Activated T-helper 1 cell treated with Interleukin-2 at 50 U/mL for 16 hours (primary cell): ENCODE measurements at places on chromosomes 5 and 9.

DNA sequence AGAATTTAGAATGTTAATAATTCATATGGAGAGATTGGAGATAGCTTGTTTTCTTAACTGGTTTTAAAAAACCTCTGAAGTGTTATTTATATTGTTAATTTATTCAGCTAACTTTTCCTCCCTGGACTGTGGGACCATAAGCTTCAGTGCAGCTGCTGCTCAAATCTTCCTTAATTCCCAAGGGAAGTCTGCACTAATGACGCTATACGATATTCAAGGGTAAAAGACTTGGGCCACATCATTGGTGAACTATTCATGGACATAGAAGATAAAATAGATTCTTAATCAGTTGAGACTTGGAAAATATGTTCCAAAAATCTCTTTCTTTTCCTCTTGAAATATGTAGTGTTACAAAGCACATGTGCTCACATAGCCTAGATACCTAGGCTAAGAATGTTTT is 31.1 kb upstream of the GAS1 start:
- DNase-seq, result no peak

GRCh38 chr5:178373711-178374110 is 141.1 kb upstream of the PHYKPL start:
- no peak for DNase-seq

GRCh38 chr5:115892021-115892420 is 50.3 kb downstream of the AP3S1 start:
- no peak for DNase-seq

DNA sequence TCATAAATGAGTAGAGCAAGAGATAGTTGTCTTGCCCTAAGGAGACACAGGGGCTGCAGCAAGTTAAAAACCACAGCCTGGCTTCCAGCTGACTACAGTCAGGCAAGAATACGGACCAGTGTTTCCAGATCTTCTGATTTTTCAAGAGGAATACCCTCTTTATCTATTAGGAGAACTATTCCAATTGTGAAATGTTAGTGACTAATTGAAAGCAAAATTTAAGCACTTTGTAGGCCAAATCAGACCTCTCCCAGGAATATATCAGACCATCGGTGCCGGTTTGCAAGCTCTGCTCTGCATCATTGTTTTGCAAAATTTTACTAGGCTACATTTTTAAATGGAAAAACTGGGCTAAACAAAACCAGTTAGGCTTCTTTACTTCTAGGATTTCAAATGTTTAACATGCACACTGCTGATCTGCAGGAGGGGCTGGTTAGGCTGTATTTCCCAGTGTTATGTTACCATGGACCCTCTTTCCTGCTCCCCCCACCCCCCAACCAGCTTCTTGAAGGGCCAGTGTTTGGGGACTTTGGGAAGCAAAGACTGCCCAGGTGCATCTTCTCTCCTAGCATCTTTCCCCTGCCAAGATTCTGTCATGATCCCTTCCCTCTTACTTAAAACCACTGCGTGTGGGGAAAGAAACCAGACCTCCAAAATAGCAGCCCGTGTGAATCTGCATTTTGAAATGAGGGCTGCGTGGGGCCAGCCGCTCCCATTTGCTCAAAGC is 1.1 kb upstream of the ARSI start:
- no peak for DNase-seq

DNA sequence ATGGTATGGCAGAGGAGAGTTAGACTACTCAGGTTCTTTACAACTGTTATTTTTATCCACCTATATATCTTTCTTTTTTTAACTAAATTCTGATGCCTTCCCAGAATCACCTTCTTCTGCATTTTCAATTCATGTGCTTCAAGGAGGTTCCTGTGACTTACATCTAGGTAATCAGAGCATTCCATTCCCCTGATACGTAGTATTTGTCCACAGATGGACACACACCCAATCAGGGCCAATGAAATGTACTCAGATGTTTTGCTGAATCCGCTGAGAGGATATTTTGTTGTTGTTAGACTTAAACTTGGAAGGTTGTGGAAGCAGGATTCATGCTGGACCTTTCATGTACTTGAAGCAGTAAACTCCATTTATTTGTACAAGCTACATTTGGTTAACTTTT is 159.4 kb upstream of the FER start:
- no peak for DNase-seq

DNA sequence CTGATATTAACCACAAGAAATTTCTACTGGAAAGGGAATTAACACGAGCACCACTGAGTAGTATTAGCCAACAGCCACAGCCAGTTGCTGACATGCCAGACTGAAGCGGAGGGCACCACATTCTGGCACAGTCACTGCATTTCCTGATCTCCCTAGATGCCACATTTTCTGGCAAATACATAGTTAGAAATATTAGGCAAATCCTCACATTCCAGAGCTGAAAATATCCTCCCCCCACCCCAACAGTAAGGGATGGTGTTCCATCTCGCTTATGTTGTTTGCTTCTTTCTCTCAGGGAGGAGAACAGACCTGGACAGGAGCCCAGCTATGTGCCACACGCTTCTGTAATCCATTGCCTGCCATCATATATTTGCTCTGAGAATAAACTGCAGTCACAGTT is 32.8 kb upstream of the MCTP1 start:
- no peak for DNase-seq

DNA sequence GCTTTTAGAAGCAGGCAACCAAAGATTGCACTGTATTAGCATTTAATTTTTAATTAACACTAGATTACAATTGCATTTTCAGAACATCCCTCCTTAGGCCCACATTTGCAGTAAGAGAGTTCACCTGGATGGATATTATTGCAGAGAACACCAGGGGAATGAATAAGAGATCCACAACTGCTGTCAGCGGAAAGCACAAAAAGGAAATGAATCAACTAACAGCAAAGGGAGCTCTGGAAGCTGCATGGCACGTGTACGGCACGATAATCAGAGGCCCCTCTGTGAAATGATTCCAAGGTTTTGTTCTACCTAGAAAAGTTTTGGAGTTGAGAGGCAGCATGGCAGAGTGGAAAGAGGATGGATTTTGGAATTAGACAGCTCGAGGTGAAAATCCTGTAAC is 361.2 kb upstream of the C9orf72 start:
- no peak for DNase-seq

- no peak for DNase-seq
Measured at GRCh38 chr5:152505442-152506042, 100.5 kb upstream of the NMUR2 start.

GRCh38 chr9:95634536-95634935 is 117.8 kb upstream of the PTCH1 start:
- no peak for DNase-seq

DNA sequence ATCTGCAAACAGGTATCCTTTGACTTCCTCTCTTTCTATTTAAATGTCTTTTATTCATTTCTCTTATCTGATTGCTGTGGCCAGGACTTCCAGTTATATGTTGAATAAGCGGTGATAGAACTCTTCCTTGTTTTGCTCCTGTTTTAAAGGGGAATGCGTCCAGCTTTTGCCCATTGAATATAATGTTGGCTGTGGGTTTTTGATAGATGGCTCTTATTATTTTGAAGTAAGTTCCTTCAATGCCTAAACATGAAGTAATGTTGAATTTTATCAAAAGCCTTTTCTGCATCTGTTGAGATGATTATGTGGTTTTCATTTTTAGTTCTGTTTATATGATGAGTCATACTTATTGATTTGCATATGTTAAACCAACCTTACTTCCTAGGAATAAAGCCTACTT is 300.5 kb upstream of the CTNND2 start:
- no peak for DNase-seq

DNA sequence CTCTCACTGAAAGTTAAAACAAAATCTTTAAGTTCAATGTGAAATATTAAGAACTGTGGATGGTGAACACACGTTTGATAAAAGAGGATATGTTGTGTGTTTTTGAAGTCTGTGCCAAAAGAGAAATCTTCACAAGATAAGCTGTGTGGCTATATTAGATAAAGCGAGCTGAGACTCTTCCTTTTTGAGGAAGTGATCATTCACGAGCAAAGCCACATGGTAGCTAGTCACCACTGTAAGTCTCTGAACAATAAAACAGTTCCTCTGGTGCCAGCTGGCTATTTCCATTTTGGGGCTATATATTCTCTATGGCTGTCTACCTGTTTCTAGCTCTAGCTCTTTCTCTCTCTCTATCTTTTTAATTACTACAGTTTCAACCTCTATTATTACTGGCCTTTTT is 1849.2 kb upstream of the C9orf72 start:
- no peak for DNase-seq

DNA sequence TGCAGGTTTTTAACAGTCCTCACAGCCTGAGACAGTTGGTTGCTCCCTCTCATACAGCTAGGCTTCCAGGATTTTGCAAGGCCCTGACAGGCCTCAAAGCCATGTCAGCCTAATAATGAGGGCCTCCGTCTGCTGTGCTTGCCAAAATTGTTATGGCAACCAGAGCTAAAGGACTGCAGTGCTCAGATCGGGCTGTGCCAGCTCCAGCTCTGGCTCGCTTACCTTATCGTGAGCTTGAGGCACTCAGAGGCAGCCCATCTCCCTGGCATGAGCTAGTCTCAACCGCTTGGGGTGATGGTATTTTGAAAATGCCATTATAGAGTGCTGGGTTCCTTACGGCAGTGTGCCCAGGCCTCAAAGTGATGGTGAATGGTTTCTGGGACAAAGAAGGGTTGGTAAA is 8.4 kb downstream of the MTAP start:
- no peak for DNase-seq

DNA sequence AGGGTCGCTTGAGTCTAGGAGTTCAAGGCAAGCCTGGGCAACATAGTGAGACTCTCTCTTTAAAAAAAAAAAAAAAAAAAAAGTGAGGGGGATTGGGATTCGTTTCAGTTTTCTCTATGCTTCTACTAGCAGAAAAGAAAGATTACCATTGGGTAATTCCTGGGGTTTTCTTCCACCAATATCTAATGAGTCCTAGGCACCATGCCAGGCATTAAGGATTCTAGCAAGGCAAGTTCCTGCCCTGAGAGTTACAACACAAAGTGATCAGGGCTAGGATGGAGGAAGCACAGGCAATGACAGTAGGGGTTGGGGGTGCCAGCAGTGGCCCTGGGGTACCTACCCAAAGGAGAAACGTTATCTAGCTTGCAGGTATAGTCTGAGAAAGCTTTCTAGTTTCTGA is 90.8 kb downstream of the PCDH1 start:
- no peak for DNase-seq

DNA sequence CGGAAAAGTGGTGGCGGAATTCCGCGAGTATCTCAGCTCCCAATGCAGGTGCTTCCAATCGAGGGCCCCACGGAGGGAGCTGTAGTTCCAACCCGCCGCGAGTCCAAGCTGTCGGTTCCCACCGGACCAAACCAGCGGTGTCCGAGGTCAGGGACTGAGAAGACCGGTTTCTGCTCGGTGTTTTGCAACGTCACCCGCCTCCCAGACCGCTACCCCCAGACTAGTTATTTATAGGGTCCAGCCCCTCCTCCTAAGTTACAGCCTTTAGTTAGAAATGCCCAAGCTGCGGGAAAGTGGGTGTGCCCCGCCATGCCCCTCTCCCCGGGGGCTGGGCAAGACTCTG is 677 bp upstream of the MYORG start:
- no peak for DNase-seq

GRCh38 chr5:7779019-7780005 is 71.6 kb downstream of the CFAP90 start:
- no peak for DNase-seq

GRCh38 chr5:176614805-176615478 is 5.0 kb upstream of the GPRIN1 start:
- no peak for DNase-seq

DNA sequence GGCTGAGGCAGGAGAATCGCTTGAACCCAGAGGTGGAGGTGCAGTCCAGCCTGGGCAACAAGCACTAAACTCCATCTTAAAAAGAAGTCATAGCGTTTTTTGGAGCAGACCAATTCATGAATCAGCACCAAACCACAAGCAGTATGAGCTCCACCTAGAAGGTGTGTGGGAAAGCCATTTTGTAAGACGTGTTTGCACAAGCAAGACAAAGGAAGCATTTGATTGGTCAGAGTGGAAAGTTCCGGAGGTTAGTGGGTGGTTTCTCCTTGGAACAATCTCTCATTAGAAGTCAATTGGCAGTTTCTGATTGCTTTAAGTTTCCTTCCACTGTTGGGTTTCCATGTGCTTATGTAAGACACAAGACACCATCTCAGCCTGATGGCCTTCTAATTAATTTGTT is 5.0 kb downstream of the SRD5A1 start:
- DNase-seq, result no peak

DNA sequence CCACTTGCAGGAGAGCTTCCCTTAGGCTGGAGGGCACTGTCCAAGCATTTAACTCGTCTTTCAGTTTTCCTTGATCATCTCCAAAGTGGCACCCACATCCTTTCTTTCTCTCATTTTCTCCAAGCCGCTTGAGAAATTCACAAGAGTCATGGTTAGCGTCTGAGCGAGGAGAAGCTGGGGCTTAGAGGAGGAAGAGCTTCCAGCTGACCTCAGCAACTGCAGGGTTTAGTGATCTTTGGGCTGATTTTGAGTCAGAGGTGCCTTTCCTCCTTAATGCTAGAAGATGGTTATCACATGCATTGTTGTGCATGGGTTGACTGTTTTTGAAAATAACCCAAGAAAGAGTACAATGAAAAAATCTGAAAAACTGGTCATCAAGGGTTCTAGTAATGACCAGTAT is 134.7 kb downstream of the GADD45G start:
- DNase-seq, result no peak

DNA sequence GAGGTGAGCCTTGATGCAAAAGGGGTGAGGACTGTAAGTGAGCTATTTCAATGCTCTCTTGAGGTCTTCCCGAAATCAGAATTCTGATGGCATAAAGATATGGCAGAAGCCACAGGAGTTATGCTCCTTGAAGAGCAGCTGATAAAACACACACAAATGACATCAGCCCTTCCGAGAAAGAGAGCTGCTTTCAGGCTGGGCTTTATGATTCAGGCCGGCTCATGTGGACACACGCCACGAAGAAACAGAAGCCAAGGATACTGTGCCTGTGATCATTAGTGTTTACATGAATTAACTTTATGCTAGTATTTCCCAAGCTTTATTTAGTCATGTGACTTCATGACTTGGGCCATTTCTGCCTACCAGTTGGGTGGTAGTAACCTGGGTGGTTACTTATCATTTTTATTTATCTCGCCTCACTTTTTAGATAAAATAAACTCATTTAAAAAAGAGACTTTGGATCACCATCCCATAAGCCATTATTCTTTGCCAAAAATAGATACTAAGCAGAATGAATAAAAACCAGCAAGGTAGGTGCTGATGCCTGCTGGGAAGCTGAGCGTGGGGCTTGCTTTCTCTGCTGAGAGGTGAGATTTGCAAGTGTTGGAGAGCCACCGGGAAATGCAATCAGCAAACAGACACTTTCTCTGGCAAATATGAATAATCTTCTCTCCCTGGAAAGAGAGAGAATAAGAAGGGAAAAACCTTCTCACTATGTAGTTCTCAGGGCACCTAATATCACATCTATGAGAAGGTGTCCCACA is 73.0 kb upstream of the SLC25A51 start:
- no peak for DNase-seq

GRCh38 chr5:98638111-98638510 is 135.4 kb upstream of the RGMB start:
- DNase-seq, result no peak

- DNase-seq, result no peak
Measured at GRCh38 chr5:113510836-113511451, 2.5 kb upstream of the YTHDC2 start.

GRCh38 chr9:126144196-126144595 is 182.4 kb upstream of the MVB12B start:
- no peak for DNase-seq

- DNase-seq, result no peak
Measured at GRCh38 chr5:163712011-163712410, 206.6 kb downstream of the MAT2B start.
